ENCODE measurements at places on chromosomes 2 and 18.
A peak's percentile ranks its signal among the peaks of the same experiment; 100 is the strongest.

GRCh38 chr2:179432751-179433150, 168.1 kb upstream of the SESTD1 start:
- no peak for DNase-seq

DNA sequence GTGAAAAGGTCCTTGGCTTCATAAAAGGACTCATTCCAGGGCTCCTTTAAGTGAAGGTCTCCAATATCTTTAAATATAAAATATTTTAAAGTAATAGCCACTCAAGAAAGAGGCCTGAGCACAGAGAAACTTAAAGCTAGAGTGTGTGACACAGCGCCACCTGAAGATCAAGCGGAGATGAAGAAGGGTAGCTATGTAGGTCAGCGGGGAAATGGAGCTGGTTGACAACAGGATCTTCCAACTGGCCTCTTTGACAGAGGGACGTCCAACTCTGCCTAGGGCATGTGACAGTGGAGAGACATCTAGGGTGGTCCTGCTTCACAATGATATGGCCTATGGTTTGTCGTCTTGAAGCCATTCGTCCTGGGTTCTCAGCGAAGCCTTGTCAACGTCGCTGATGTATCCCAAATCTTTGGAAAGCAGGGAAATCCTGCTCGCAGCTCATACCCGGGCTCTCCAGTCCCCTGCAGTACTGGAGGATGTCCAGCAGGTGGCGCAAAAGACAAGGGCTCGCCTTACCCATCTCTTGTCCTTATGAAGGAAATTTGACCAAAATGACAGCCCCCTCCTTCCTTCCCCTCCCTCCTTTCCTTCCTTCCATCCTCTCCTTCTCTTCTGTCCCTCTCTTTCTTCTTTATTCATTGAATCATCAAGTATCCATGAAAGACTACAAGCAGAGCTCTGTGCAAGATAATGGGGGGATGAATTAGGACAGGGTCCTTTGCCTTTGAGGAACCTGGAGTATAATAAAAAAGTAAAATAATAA, 59.6 kb downstream of the LONRF2 start:
- DNase-seq, result peak; percentile 17

DNA sequence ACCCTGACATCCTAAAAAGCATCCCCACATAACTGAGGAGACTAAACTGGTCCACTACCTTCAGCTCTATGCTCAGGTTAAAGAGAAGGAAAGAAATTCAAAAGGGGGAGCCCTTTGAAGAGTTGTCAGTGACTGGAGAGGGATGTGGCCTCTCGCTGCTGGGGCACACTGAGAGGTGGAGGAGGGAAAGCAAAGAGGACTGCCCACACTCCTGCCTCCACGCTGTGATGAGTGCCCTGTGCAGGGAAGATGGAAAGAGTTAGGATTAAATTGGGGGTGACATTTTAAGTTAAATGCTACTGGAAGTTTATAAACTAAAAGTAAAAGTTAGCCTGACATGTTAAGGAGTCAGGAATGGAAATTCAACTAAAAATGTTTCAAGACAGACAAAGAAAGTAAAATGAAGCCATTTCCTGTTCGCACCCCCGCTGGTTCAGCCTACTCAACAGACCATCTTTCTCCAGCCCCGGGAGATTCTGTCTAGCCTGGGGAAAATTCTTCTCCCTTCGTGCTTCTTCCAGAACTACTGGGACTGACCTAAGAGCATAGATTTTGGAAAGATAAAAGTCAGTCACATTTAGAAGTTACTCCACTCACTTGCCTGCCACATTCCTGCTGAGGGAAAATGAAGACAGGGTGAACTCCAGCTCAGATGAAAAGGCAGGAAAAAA, 17.8 kb upstream of the INO80C start:
- no peak for DNase-seq

- DNase-seq, result no peak
These were observed 9.4 kb downstream of the ZNF24 start for GRCh38 chr18:35334821-35335220.

DNA sequence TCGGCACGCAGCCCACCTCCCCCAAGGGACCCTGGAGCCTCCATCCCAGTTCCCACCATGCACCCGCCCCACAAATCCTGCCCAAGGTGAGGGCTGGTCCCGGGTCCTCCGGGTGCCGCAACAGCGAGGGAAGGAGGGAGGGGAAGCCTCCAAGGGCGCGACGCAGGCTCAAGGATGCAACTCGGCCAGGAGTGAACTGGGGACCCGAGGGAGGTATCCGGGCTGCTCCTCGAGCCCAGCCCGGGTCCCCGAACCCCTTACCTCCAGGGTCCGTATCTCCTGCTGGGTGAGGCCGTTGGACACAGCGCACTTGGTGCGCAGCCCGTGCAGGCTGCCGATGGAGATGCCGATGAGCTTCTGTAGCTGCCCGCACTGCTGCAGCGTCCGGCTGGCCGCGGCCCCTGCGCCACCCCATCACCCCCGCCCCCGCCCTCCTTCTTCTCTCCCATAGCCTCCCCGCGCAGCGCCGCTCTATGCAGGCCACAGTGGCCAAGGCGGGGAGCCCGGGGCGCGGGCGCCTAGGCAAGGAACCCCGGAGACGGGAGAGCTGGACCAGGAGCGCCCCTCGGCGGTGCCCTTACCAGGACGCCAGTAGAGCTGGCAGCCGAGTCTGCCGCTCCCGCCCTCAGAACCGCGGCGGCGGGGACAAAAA, 124.1 kb downstream of the ANKRD30BL start:
- no peak for DNase-seq

DNA sequence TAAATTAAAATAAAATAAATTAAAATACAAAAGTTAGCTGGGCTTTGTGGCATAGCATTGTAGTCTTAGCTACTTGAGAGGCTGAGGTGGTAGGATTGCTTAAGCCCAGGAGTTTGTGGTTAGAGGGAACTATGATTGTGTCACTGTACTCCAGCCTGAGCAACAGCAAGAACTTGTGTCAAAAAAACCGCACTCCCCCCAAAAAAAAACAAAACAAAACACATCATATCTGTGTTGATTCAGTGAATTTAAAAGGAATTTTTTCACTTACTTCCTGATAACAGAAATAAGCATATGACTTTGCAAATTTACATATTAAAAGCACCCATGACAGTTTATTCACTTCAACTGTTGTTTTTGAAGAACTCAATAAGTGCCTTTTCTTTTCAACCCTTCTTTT, 68.1 kb upstream of the PELI1 start:
- no peak for DNase-seq

DNA sequence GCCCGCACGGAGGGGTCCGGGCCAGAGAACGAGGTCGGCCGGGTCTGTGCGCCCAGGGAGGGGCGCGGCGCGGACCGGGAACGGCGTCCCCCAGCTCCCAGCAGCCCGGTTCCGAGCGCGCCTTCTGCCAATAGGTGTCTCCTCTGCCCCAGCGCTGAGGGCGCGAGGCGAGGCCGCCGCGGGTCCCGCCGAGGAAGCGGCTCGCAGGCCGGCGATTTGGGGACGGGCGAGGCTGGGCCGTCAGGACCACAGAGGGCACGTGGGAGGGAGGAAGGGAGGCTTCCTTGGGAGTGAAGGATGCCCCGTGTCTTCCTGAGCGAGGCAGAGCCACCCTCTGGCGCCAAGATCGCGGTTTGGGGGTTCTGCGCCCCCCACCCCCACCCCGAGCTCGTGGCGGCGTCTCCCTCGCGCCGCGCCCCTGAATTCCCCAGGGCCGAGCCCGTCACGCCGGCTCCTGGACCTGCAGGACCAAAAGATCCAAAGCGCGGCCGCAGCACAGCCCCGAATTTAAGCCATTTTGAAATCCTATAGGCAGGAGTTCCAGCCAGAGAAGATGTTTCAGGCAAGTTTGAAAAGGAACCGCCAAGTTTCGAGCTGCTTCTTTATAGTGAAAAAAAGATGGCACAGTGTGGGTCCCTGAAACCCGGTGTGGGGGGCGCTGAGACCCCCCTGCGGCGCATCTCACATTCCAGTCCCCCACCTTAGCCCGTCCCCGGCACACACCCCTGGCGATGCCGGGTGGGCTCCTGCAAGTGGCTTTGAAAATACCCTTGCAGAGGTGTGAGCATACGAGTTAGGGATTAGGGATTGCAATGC, 909 bp downstream of the NFATC1 start:
- DNase-seq, result peak; percentile 37

DNA sequence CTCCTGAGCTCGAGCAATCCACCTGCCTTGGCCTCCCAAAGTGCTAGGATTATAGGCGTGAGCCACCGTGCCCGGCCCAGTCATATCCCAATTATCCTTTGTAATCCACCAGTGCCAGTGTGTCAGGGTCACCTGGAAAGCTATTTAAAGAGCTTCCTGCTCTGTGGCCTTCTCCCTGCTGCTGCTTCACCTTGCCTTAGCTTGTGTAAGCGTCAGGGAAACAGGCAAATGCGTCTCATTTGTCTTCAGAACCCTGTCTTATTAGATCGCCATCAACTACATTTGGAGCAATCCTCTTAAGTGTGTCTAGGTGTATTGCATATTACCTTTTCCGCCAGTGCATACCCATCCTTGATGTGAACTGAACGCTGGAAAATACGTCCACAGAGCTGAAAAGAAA, 10.2 kb downstream of the KIF5C start:
- DNase-seq, result no peak

DNA sequence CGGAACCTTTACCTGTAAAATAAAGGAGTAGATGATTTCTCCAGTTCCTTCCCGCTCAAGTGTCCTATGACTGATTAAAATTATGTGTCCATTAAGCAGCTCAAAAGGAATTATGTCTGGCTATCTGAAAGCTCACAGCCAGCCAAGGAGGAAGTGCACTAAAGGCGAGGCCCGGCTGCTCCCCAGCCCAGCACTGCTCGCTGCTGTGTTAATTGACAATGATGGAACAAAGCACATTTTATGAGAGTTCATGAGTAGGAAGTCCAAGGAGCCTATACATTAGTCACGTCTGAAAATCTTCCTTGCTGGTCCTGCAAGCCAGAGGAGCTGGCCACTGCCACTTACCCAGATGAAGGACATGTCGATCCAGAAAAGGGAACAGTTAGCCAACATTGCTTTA, 14.3 kb downstream of the TTC32 start:
- DNase-seq, result no peak

DNA sequence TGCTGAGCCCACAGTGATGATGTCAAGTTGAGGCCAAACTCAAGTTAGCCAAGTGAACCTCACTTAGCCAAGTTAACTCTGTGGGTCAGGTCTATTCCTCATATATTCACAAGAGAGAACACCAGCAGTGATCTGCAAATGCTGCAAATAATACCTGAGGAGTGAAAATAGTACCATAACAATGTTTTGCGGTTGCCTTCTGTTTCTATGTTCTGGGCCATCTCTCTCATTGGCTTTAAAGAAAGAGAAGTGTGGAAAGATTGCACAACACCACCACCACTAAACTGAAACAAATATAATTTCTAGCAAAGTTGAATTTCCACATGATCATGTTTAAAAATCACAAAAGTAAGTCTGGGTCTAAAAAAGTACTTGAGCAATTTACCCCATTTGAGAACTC, 211.1 kb upstream of the GALNT5 start:
- DNase-seq, result no peak

DNA sequence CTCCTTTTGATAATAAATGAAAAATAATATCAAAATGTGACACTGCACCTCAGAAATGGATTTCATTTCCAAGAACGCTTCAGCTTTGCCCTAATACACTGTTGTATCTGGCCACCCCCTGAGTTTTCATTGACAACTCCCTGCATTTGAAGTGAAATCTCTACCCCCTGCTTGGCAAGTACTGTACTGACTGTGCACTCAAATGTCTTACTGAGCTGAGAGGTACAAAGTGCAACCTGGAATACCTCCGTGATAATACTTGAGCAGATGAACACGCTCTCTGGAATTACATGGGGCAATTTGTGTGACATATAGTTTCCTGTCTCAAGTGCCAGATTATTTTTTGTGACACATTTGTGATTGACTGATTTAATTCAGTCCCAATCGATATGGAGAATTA, 231.1 kb downstream of the LRP1B start:
- DNase-seq, result no peak

DNA sequence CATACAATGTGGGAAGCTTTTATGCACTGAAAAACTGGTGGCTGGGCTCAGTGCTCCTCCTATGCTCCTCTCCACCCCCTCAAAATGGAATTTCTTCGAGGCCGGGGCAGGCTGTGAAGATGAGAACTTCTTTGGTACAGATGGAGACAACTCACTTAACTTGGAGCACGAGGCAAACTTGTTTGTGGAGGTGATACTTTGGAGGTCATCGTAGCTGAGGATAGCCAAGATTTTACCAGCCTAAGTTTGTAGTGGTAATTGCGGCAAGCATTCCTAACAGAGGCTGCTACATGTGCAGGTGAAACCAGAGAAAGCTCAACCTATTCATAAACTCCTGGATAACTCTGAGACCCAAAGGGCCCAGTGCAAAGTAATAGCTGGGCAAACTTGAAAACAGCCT, 13.6 kb downstream of the NDUFS1 start:
- no peak for DNase-seq

- no peak for DNase-seq
These were observed 404 bp upstream of the AKAIN1 start for GRCh38 chr18:5197461-5197860.

- DNase-seq, result no peak
These were observed 39.0 kb upstream of the SNED1 start for GRCh38 chr2:240959214-240959940.

DNA sequence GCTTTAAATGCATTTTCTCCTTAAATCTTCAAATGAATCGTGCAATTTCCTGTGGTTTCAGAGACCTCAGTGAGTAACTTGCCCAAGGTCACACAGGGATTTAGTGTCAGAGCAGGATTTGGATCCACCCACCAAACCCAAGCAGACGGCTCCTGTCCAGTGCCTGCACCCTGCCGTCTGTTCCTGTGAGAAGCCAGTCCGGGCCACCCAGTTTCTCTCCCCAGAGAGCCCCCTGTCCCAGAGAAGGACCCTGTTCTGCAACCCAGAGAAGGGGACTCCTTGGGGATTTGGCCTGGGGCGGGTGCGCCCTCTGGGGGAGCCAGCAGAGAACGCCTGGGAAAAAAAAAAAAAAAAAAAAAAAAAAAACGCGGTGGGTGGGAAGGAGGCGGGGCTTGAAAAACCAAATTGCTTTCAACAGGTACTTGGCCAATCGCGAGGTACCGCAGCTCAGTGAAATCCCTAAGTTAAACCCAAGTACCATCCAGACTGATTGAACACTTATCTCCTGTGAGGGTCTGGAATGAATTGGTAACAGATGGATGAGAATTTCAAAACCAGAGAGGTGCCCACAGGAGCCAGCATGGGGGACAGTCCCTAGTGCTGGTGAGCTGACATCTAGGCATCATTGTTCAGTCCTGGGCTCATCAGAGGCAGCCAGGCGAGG, 30.9 kb upstream of the REEP1 start:
- DNase-seq, result peak; percentile 15

DNA sequence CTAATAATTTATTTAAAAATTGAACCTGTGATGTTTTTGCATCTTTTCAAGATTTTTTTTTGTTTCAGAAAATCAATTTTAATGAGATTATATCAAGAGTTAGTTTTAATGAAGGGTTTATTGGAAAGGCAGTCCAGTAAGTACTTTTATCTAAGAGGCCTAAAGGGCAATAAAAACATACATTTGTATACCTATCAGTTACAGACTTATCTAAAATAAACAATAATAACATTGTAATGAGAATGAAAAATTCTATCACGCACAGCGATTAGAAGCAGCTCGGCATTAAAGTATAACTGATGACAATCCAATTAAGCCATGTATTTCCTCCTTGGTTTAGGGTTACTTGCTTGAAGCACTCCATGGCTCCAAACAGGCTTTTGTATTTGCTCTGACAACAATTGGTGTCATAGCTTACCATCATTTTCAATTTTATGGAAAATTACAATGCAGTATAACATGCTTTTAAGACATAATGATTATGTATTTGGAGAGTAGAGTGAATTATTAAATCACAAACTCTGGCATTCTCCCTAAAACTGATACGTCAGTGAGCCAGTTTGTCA, 629.4 kb downstream of the TSN start:
- no peak for DNase-seq

Data from activated T-helper 1 cell treated with Interleukin-2 at 50 U/mL for 16 hours (primary cell).